Neural crest cell (in vitro differentiated cells): ENCODE measurements at places on chromosomes 13 and 19.

DNA sequence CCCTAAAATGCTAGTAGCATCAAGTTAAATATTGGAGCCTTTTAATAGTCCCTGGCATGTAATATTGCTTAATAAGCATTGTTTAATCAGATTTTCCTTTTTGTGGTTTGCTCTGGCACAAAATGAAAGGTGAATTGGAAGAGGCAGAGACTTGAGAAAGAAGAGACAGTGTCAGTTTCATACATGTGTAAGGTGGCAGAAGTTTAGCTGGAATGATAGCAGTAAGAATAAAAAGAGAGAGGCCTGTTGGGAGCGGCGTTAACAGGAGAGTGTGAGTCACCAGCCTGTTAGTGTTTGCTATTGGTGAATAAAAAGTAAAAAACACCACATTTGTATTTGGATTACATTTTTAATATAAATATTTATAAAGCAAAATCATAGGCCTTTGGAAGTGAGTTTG is 145.3 kb downstream of the PDS5B start:
- no peak for DNase-seq

DNA sequence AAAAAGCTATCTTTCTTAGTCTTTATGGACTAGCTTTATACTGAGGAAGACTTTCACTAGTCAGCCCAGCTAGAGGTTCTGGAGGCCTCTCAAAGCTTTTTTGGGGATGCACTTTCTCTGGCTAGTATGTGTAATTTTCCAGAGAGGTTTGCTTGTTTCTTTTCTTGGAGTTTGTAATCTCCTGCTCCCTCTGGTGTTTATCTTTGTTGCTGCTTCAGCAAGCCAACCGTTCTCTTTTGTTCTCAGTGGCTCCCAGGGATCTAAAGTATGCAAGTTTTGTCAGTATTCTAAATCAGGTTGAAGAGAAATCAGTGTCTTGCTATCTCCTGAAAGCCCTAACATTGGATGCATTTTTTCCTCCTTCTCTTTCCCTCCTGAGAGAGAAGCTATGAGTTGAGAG is 121.1 kb upstream of the MYO16 start:
- no peak for DNase-seq

GRCh38 chr19:4870025-4870700 is 2.7 kb upstream of the PLIN3 start:
- no peak for DNase-seq

- DNase-seq: no peak
Measured at GRCh38 chr19:7921967-7922835, 2.1 kb downstream of the SNAPC2 start.

- DNase-seq: no peak
Measured at GRCh38 chr13:99323488-99323887, 16.3 kb upstream of the GPR183 start.

DNA sequence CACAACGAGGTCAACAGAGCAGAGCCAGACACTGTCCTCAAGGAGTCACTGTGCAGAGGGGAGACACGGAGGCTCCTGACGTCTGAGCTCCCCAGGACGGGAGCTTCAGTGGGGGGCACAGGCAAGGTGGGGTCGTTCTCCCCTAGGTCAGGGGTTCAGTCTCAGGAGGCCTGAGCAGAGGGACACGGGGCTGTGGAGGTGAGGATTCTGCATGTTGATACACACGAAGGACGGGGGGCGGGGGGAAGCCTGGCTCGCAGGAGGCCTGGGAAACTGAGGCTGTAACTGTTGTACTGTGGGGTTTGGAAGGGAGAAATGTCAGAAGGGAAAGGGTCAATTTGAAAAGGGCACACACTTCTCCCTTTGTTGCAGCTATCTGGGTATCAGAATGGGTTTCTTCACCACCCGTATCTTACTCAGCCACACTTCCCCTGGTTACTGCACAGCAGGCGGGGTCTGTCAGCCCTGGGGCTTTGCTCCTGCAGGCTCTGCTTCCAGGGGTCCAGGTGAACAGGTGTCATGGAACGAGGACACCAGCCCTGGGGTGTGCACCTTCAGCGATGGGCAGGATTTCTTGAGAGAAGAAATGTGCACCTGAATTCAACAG is 748 bp upstream of the SIGLEC8 start:
- DNase-seq: no peak

DNA sequence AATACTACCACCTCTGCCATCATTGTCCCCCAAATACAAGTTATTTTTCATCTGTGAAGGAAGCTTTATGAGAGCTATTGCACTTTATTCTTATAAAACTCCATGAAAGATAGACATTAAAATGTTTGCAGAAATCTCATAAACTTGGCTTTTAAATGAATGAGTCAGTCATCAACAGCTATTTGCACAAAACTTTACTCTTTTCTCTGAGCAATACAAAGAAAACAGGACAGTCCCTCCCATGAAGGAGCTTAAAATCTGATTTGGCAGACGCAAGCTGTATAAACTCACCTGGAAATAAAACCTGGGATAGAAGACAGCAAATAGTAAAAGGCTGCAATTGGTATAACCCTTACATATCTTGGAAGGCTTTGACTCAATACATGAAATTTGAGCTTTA is 16.6 kb upstream of the RCBTB1 start:
- DNase-seq: no peak

DNA sequence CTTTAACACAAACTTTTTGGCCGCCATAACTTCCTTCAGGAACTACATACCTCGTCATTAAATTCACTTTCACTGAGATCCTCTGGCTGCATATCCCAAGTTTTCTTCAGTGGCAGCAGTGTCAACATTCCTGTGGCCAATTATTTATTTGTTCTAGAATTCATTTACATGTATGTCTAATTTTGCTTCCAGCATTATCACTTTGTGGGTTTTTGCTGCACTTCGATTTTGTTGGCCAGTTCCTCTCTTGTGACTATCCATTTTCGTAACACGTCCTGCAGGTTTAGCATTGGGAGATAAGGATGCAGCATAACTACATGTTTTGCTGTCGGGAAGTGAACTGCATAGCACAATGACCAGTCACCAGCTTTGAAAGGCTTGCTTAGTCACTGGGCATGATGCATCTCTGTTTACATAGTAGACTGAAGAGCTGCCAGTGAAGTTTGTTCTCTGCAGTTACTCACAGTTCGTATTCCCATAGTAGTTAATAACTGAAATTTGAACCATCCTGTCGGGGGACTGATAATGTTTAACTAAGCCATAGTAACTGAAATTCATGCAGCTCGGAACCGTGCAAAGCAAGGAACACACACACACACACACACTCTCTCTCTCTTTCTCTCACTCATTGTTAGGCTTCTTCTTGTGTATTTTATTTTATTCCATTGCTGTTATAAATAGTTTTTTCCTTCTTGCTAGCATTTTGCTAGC is 28.3 kb downstream of the ZNF507 start:
- no peak for DNase-seq

- DNase-seq: no peak
Measured at GRCh38 chr13:114279146-114279545, 2.3 kb upstream of the UPF3A start.
